Fibroblast of skin of left biceps (primary cell): ENCODE measurements at places on chromosomes 13 and 19.
A peak's percentile ranks its signal among the peaks of the same experiment; 100 is the strongest.

DNA sequence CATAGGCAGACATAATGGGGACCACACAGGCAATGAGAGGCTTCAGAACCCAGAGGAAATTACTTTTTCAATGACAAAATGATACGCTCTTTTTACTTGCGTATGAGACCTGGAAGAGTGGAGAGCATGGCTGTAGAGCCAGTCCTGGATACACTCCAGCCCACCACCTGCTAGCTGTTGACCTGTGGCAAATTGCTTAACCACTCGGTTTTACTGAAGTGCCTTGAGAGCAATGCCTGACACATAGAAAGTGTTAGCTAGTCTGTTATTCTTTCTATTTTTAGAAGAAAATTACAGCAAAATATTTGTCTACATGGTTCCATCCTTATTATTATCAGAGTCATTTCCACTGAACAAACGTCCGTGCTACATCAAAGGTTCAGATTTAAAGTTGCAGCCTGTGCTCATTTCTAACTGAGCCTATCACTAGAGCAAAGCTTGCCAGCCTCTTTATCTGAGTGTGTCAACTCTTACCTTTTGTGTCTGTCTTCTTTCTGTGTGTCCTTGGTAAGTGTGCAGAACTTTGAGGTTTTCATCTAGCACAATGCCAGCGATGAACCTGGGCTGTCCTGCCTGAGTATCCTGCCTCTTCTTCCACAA lies 9.6 kb upstream of the GPR183 start:
- DNase-seq: no peak

- no peak for DNase-seq
These were observed 576 bp downstream of the DOT1L start for GRCh38 chr19:2164020-2164998.

GRCh38 chr13:27406178-27406939 lies 18.1 kb upstream of the GTF3A start:
- DNase-seq: no peak

DNA sequence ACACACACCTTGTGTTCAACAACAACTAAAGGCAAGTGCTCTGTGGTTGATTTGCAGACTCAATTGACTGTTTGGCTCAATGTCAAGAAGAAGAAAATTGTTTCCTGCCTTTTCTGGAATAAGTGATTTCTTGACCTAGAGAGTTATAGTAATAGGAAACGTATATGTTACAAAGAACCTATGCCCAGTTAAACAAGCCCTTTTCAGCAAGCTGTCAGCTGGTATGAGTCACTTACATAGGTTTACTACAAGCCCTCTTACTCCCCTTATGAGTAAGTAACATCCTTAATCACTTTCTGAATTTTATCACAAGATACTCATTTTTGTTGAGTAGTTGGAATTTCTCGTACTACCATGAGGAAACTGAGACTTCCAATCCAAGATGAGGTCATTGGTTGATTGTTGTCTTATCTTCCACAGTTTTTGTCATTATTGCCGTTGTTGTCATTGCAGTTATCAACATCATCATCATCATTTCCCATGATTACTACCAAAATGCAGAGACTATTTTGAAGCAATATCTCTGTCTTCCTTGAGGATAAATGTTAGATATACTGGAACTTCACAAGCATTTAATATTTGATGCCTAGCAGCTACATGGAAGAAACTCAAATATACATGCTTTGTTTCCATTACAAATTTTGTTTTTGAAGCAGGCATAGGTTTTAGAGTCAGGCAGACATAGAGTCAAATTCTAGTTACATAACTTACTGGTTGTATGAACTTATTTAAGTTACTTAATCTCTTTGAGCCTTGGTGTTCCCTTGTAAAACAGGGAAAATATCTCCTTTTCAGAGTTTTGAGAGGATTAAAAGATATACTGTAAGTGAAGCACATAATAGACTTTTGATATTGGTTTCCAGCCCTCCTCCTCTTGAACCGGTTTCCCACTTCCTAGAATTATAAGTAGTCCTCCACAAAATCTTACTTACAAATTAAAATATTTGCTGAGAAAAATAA lies 106.0 kb downstream of the RAP2A start:
- peak; percentile 50 for DNase-seq

DNA sequence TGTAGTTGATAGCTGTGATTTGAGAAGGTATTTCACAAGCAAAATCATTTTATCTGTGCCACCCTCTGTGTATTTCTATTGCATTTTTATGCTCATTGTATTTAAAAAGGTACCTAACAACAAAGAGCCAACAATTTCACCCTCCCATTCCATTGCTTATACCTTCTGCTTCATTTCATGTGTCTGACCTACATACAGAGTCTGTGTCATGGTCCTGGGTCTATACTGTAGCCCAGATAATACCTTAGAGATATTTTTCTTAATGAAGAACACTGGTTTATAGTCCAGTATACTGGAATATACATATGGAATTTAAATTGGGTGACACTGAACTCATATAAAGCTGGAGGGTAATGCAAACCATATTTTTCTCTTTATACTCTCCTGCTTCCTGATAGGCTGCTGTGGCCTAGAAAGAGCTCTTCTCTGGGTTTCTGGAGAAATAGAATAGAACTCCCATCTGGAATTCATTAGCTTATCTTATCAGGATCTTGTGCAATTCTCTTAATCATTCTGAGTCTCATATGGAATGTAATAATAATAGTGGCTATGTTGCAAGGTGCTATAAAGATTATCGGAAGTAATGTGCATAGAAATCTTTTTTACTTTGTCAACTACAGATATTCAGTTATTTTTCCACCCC lies 31.8 kb upstream of the SPART start:
- peak; percentile 65 for DNase-seq

DNA sequence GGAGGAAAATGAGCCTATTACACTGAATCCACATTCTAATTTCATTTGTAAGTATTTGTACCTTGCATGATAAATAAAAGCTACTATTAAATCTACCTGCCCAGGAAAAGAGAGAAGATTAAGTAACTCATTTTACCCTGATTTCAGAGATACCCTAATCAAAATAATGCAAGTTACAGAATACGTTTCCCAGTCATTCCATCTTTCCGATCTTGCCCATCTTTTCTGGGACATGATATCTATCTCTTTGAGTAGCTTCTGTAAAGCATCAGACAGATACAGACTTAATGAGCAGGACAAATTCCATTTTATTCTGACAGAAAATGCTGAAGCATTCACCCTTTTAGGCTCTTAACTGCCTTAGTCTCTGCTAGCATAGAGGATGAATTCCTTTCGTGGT lies 56.6 kb downstream of the SPRY2 start:
- no peak for DNase-seq

DNA sequence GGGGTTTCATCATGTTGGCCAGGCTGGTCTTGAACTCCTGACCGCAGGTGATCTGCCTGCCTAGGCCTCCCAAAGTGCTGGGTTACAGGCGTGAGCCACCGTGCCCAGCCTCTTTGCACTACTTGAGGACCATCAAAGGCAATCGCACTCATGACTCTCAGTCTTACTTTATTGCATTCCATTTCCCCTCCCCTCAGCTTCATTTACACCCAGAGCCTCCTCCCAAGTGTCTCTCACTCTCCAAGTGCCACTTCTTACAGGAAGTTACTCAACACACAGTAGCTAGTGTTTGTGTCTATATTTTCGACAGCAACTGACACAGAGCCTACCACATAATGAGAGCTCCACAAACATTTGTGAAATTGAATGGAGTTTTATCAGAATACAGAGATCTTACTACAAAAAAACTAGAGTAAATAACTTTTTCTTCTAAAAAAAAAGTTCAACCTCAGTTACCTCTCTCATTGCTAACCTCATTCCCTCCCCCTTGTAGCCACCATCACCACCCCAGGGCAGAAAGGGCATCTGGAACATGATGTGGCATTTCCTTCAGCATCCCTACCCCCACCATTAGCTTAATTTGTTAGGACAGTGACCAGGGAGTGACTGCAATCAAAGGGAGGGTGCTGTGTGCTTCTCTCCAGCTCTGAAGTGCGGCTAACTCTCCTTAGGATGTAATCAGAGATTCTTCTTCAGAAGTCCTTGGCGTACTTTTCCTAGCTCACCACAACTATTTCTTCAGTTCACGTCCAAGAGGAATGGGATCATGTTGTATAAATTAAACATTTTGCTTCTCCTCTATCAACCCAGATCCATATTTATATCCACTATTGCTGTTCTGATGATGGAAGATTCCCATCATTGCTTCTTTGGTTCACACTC lies 17.0 kb upstream of the RUBCNL start:
- no peak for DNase-seq

GRCh38 chr13:26785838-26786630 lies 25.4 kb upstream of the GPR12 start:
- DNase-seq: no peak
